Vagina (tissue), 2 donors: ENCODE measurements at places on chromosomes 1 and 21. TPM values are rescaled to one million over a fixed set of nuclear protein-coding genes. Genes with fewer than 3 reads are reported as not detected.

DNA sequence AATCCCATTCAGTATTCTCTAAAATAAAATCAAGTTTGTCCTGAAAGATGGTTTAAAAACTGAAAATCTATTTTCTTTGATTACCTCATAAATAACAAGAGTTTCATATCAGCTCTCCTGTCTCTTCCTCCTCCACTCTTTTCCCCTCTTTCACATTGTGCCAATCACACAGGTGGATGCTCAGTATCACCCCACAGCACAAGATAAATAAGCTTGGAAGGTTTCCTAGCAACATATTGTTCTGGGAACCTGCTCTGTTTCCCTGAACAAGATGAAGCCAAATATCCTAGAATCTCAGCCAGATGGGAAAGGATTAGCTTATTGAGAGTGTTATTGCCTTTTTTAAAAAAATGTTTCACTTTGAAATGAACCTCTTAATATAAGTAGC lies 45.7 kb upstream of the CACYBP start:
- DNase-seq = no peak

GPR89B gene
- 20.6 TPM for total RNA-seq

- no peak for DNase-seq
Measured at GRCh38 chr1:187157552-187157951, 328.8 kb downstream of the PLA2G4A start.

ETV3 gene
- 37.3 TPM for total RNA-seq

DNA sequence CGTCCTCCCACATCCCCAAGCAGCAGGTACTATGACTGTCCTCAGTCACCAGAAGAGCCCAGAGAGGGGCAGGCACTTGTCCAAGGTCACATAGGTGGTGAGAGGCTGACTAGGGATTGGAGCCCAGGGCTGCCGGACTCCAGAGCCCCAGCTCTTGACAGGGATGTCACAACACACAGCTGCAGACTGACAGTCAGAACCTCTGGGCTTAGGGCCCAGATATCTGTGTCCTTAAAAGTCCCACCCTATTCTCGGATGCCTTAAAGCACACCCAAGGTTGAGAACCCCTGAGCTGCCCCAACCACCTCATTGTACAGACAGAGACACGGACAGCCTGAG lies 622.9 kb downstream of the MATN1 start:
- no peak for DNase-seq

AMY1C gene
- total RNA-seq = not detected

DNA sequence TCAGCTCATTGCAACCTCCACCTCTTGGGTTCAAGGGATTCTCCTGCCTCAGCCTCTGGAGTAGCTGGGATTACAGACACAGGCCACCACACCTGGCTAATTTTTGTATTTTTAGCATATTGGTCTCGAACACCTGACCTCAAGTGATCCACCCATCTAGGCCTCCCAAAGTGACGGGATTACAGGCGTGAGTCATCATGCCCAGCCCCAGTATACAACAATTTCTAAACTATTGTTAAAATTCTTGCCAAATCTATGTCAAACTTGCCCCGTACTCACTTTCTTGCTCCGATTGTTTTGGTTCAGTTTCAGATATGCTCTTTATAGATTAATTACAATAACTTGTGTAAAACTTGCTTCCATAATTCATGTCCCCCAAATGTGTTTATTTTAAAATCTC lies 4.1 kb downstream of the RGS18 start:
- no peak for DNase-seq

DNA sequence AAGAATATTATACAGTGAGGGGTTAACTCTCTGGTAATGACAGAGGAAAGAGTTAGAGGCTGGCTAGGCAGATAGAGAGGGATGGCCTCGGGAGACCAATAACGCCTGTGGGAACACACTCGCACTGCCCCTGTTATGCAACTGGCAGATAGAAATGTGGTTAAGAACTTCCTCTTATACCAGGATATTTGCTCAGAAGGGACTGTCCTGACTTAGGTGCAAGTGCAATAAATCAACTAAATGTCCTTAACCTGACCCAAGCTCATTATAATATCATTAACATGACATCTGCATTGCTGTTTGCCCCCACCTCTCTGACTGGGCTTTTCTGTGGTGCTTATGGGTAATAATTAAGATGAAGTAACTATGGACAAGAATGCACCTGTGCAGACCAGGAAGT lies 1518.0 kb downstream of the NCAM2 start:
- no peak for DNase-seq

GRCh38 chr1:172517081-172517480 lies 15.9 kb upstream of the SUCO start:
- no peak for DNase-seq
